ENCODE measurements at places on chromosomes 7 and 10.
A peak's percentile ranks its signal among the peaks of the same experiment; 100 is the strongest.

DNA sequence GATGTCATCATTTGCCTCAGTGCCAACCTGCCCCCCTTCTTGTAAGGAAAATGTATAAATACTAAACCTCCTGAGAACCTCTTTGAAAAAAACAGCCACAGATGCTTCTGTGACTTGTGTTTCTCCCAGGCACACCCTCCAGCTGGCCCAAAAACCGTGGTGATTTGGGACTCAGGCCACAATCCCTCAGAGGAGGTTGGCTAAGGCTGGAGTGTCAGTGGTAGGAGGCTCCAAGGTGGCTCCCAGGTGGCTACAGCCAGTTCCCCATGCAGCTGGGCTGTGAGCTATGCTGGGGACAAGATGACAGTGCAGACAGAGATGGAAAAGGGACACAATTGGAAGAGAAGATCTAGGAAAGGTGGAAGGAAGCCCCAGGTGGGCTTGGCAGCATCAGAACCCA lies 104.7 kb downstream of the CPXM2 start:
- no peak for DNase-seq

- DNase-seq: no peak
These were observed 3.2 kb downstream of the HHEX start for GRCh38 chr10:92692697-92693533.

DNA sequence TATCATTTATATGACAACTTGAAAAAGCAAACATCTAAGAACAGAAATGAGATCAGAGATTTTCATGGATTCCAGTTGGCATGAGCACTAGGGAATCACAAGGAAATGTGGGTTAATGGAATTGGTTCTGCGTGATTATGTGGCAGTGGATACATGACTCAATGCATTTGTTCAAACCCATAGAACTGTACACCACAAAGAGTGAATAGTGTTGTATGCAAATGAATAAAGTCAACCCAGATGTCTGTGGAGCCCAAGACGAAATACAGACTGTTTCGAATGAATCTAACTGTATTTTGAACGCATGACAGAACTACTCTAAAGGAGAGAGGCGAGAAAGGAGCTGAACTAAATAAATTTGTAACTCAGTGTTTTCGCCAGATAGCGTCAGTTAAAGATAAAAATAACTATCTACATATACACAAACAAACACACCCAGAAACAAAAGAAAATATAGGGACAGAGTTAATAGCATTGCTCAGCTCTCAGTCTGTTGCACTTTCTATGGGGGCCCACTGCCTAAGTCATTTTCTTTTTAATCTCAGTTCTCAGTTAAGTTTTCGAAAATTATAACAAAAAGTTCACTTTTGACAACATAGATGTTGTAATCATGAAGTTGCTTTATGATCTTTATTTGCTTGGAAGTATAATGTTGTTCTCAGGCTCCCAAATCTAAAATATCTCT lies 636.7 kb upstream of the SEMA3D start:
- DNase-seq: no peak

GRCh38 chr7:22561321-22561811 lies 61.4 kb upstream of the STEAP1B start:
- DNase-seq: no peak

- DNase-seq: no peak
These were observed 39.2 kb upstream of the FZD9 start for GRCh38 chr7:73394422-73394821.

DNA sequence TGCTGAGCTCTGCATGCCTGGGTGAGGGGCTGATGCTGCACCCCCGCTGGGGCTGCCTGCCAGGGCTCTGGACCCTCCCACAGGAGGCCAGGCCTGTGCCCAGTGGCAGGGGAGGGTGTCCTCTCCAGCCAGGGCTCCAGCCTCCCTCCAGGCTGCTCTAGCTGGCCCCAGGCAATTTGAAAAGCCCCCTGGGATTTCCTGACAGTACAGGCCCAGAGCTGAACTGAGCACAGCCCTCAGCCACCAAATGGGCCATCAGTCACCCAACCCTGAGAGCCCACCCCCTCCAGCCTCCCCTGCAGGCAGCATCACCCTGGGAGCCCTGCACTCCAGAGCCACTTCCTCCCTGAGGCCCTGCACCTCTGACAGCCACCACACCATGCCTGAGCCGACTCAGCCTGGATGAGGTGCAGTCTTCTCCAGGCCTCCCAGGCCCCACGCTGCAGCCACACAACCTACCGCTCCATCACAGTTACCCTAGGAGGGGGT lies 101.8 kb upstream of the RET start:
- no peak for DNase-seq

DNA sequence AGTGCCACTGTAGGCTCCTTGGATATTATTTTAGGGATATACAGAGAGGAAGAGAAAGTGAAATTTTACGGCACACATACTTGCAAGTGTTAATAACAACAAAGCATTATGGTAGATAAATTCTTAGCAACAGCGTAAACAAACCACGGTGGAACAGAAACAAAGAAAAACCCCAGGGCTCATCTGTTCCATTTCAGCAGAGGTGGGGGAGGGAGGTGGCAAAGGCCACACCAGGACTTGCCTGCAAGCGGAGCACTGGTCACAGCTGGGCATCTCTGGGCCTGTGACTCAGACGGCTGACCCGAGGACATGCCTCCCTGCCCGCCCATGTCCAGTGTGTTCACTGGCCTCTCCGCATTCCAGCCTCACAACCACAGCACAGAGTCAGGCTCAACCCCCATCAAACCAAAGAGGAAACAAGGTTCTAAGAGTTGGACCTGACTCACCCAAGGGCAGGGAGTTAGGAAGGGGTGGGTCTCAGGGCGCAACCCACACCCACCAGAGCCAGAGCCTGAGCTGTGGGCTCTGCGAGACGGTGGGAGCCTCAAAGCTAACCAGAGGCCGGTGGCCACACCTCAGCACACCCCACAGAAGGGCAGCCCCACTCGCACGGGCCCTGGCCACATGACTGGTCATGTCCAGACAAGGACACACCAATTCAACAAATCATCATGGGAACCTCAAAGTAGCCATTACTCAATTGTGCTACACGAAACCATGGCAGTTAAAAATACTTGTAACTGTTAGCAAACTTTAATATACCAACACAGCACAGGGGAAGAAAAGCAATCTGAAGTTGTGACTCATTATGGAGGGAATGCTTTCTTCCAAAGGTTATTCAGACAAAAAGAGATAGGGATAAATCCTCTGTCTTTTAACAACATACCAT lies 10.7 kb downstream of the ESYT2 start:
- DNase-seq: peak; percentile 59

GRCh38 chr10:110897184-110897583 lies 21.8 kb downstream of the BBIP1 start:
- DNase-seq: no peak

DNA sequence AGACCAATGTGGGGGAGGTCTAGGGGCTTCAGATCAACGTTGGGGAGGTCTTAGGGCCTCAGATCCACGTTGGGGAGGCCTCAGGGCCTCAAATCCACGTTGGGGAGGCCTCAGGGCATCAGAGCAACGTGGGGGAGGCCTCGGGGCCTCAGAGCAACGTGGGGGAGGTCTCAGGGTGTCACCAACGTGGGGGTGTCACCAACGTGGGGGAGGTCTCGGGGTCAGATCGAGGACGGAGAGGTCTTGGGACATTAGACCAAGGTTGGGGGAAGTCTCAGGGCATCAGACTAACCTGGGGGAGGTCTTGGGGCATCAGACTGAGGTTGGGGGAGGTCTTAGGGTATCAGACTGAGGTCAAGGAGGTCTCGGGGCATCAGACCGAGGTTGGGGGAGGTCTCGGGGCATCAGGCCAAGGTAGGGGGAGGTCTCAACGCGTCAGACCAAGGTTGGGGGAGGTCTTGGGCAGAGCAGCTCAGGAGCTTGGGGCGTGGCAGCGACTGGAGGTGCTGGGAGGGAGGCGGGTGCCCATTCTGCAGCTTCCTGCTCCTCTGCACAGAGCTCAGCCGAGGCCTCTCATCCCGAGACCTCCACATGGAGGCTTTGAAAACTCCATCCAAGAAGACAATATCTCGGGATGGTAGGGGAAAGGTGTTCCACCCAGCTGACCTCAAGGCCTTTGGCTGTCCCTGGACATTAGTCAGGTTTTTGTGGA lies 159.8 kb downstream of the WDR37 start:
- DNase-seq: no peak

- no peak for DNase-seq
These were observed 124.9 kb upstream of the NPVF start for GRCh38 chr7:25353196-25353595.

DNA sequence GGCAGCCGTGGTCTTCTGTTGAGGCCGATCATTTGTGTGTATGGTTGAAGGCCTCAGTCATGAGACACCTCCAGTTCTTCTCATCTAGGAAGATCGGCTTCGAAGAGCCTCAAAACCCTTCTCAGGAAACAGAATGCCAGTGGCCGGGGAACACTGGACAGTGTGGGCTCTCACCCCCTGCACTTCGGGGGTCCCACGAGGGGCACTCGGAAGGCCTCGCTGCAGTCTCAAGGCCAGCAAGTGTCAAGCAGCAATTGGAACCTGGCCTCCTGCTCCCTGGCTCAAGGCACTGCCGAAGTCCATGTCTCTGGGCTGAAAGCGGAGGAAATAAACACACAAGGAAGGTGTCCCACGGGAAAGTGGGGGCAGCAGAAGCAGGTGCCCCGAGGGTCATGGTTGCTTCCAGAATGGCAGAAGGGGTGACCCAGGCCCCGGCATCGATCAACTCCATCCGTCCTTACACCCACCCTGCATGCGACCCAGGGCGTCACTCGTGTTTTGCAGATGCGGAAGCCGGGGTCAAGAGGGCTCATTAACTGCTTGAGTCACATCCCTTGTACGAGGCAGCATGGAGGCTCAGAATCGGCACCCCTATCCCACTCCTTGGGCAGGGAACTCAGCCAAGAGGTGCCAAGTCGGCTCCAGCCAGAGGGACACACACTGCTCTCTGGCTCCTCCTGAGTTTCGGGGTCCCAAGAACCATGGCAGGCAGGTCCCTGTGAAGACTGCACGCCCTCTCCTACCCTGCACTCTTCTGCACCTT lies 231.3 kb upstream of the SHH start:
- DNase-seq: no peak

DNA sequence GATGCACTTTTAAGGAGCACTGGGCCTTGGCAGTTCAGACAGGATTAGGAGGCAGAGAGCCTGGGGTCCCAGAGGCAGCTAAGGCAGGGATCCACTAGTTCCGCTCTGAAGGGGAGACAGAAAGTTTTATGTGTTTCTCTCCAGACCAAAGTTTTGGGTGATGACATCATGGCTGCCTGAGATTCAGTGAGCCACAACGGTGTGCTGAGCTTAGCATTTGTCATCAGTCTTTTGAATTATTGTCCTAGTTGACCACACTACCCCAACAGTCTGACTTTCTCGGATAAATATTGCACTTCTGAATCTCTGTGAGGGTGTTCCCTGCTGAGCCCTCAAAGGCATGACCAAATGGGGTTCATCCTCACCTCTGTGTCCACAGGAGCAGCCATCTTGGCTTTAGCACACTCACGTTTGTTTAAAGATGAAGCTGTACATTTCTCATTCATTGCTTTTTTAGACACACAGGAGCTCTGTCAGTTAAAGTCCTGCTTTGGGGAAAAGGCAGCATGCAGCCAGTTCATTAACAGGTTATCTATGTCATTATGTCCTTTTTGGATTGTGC lies 297.7 kb upstream of the LRGUK start:
- DNase-seq: no peak

GRCh38 chr7:28202222-28202621 lies 21.6 kb upstream of the JAZF1 start:
- DNase-seq: no peak

- no peak for DNase-seq
These were observed 60.4 kb downstream of the RNLS start for GRCh38 chr10:88522715-88523114.

DNA sequence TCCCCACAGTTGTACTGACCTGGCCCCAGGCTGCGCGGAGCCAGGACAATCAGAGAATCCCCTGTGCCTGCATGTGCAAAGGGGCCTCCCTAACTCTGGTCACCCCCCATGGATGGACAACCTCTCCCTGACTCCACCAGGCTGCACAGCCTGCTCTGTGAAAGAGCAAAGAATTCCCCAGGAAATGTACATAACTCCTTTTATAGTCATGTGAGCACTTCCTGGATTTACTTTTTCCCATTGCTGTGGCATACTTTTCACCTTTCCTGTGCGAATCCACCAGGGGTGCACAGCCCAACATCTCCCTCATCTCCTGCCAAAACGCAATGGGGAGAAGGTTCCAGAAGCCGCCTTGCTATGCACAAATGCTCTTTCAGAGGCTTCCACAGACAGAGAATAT lies 27.9 kb downstream of the FGFR2 start:
- DNase-seq: no peak

DNA sequence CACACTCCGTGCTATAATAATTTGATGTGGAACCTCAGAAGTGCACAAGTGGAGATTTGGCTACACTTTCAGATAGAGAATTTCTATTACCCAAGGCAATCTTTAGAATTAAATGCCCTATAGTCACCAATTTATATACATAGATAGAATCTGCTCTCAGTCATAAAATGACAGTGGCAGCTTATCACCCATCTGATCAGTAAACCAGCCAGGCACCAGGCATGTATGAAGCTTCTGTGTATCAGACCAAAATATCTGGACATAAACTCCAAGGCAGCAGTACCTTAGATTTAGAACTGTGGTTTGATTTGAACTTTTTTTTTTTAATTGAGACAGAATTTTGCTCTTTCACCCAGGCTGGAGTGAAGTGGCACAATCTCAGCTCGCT lies 180.9 kb downstream of the IPMK start:
- no peak for DNase-seq

GRCh38 chr7:47415318-47416212 lies 166.3 kb downstream of the TNS3 start:
- no peak for DNase-seq

- DNase-seq: no peak
These were observed 15.5 kb downstream of the CREB3L2 start for GRCh38 chr7:137986252-137987017.

DNA sequence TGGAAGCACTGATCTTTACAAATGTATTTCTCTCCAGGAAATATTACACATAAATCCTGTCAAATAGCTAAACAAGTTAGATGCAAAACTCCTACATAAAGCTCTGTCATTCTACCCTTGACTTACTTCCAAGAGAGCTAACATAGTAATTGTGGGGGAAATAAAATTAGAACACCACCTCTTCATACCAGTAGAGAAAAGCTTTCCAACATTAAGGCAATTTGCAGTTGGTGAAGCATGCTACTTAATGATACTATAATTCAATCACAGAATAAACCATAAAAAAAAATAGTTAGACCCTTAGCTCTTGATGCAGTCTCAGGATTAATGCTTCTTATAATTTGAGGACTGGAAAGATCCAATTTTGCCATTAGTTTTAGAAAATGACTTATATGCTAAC lies 35.2 kb downstream of the SEMA3A start:
- no peak for DNase-seq

DNA sequence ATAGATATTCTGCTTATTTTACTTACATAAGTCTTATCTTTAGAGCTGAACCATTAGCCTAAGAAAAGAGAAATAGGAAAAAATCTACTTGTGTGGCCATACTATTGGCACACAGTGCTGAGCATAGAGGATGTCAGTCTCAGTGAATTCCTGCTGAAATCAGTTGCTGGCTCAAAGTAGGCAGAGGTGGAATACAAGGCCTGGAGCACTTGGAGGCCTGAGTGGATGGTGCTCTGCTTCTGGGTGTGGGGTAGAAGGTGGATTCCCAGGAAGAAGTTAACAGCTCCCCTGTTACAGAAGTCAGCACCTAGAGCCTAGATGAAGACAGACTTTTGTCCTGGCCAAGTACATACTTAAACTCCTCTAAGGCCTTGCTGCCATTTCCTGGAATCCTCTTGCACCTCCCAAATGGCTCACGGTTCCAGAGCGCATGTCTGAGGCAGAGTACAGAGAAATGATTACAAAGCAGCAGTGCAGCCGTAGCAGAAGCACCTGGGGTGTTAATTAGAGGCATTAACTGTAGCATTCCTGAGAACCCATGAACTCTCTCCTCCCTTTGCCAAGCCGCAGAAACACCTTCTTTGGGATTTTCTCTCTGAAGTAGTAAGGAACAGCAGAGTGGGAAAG lies 18.0 kb upstream of the XPNPEP1 start:
- DNase-seq: no peak
